Activated T-cell treated with anti-CD3 and anti-CD28 coated beads, Interleukin-2, amount 50 U/mL, for 72 hours (primary cell): ENCODE measurements at places on chromosomes 3 and 15. TPM values are rescaled to one million over a fixed set of nuclear protein-coding genes. Genes with fewer than 3 reads are reported as not detected.

GRCh38 chr3:44076221-44076829, 165.4 kb upstream of the TOPAZ1 start:
- H3K4me3 ChIP-seq, result no peak overlapping the region
- H3K4me1 ChIP-seq, result no peaks in the 10 kb centered on the region
- peaks cover 18% of the 10 kb centered on the region for H3K27me3 ChIP-seq

GRCh38 chr15:78374436-78375393, 34.6 kb downstream of the CRABP1 start:
- no peak for DNase-seq
- H3K27me3 ChIP-seq, result peaks cover 27% of the 10 kb centered on the region
- no peaks in the 10 kb centered on the region for H3K36me3 ChIP-seq

- no peaks in the 10 kb centered on the region for H3K4me1 ChIP-seq
- DNase-seq, result no peak
- H3K27ac ChIP-seq, result no peak overlapping the region
These were observed 27.2 kb upstream of the ADAMTS7 start for GRCh38 chr15:78838489-78838888.

- H3K36me3 ChIP-seq, result no peaks in the 10 kb centered on the region
- H3K27ac ChIP-seq, result no peak overlapping the region
- H3K4me1 ChIP-seq, result peaks cover 6% of the 10 kb centered on the region
These were observed 30.4 kb upstream of the ATP1B3 start for GRCh38 chr3:141846050-141846433.

- no peak for DNase-seq
- no peaks in the 10 kb centered on the region for H3K27me3 ChIP-seq
- H3K36me3 ChIP-seq, result no peaks in the 10 kb centered on the region
- H3K27ac ChIP-seq, result no peak overlapping the region
These were observed 145.5 kb upstream of the TPM1 start for GRCh38 chr15:62896969-62897486.

GRCh38 chr15:68817304-68818065, 3.2 kb downstream of the ANP32A start:
- peak; percentile 76 for DNase-seq
- peaks cover 50% of the 10 kb centered on the region for H3K4me1 ChIP-seq
- H3K27ac ChIP-seq, result peak overlapping the region; percentile 92
- peak overlapping the region; percentile 95 for H3K4me3 ChIP-seq

DNA sequence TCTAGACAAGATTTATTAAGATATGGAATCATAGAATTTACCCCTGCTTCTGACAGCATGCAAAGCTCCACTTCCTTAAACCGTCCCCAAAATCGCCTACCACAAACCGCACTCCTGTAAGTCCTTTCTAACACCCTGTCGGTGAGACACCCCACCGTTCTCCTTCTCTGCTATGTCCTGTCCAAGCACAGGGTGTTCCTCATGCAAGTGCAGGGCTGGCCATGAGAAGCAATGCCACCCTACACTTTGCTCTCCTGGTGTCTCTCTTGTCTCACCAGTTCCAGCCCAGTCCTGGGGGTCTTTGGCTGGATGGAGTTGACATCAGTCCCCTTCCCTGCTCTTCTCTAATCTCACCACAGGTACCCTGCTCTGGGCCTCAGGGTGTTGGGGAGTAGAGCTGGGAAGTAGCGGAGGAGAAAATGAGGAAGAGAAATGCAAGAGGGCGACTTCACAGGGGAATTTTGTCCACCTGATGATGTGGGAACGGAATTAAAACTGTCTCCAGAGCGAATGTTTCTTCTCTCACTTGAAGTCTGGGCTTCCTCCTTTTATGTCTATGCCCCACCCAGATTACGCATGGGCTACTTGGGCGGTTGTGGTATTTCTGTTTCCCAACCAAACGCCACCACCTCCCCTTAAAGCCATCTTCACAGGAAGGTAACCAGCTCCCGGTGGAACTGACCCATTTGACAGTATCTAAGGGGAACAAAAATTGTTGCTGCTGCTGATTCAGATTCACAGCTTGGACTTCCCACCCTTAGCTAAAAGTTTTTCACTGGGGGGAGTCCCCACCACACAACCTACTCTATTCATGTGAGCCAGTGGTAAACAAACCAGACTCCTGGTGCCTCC, 49.9 kb downstream of the CASR start:
- no peaks in the 10 kb centered on the region for H3K36me3 ChIP-seq
- peak; percentile 26 for DNase-seq
- H3K27me3 ChIP-seq, result peaks cover 40% of the 10 kb centered on the region
- H3K4me1 ChIP-seq, result peaks cover 37% of the 10 kb centered on the region
- H3K4me3 ChIP-seq, result peak overlapping the region; percentile 45

DNA sequence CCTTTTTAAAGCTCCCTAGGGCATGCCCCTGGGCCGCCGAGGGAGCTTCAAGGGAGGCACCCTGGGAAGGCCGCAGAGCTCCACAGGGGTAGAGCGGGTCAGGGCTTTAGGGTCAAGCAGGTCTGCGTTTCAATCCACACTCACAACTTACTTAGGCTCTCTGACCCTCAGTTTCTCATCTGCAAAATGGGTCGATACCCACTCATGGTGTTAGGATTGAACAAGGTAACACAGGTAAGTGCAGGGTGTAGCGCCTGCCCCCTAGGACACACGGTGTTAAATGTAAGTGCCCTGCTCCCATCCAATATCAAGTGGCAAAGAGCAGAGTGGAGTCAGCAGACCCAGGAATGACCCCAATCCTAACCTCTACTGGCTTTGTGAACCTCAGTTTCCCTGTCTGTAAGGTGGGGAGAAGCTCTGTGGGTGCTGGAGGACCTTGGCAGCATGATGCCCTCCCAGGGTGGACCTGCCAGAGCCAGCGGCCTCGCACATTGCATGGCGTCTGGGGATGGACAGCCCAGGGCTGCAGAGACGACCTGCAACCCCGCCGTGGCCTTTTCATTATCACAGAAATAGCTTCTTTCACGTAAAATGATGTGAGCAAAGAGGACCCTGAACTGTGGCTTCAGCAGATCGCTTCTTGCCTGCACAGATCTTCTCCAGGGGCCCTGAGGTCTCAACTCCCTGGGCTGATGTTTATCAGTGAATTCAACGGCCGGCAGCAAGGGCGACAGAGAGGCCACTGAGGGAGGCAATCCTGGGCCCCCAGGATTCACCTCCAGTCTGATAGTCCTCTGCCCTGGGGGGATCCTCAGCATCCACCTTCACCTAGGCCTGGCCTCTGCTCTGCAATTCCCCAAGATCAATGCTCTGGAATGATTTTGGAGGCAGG, 138.5 kb downstream of the CHSY1 start:
- H3K4me3 ChIP-seq, result no peak overlapping the region
- no peak overlapping the region for H3K27ac ChIP-seq
- H3K36me3 ChIP-seq, result no peaks in the 10 kb centered on the region
- no peaks in the 10 kb centered on the region for H3K27me3 ChIP-seq
- no peak for DNase-seq

- no peaks in the 10 kb centered on the region for H3K36me3 ChIP-seq
- no peak overlapping the region for H3K4me3 ChIP-seq
- H3K27me3 ChIP-seq, result no peaks in the 10 kb centered on the region
These were observed 402.6 kb upstream of the GBE1 start for GRCh38 chr3:82163907-82164520.

GRCh38 chr15:75186044-75186443, 15.6 kb upstream of the C15orf39 start:
- no peak overlapping the region for H3K4me3 ChIP-seq
- H3K27ac ChIP-seq, result no peak overlapping the region
- DNase-seq, result no peak

DNA sequence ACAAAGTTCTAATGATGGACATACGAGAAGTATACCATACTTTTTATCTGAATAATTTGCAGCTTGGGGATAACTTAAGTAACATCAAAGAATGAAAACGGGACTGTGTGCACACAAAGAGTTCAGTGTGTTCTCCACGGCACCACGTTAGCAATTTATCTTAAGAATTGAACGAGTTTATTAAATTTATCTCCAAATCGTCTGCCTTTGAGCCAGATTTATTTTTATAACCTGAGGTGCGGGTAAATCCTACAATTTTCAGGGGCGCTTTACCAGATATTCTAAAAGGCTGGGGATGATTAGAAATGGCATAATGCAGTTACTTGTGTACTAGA, 3.5 kb downstream of the CHD2 start:
- H3K27ac ChIP-seq, result peak overlapping the region; percentile 97
- peak overlapping the region; percentile 99 for H3K4me3 ChIP-seq
- H3K27me3 ChIP-seq, result no peaks in the 10 kb centered on the region
- H3K4me1 ChIP-seq, result peaks cover 57% of the 10 kb centered on the region
- H3K36me3 ChIP-seq, result peaks cover 26% of the 10 kb centered on the region
- no peak for DNase-seq

- peaks cover 3% of the 10 kb centered on the region for H3K36me3 ChIP-seq
- H3K27ac ChIP-seq, result peak overlapping the region; percentile 73
- H3K27me3 ChIP-seq, result no peaks in the 10 kb centered on the region
- H3K4me1 ChIP-seq, result peaks cover 23% of the 10 kb centered on the region
These were observed 15.7 kb downstream of the RBM6 start for GRCh38 chr3:49955636-49956035.

DNA sequence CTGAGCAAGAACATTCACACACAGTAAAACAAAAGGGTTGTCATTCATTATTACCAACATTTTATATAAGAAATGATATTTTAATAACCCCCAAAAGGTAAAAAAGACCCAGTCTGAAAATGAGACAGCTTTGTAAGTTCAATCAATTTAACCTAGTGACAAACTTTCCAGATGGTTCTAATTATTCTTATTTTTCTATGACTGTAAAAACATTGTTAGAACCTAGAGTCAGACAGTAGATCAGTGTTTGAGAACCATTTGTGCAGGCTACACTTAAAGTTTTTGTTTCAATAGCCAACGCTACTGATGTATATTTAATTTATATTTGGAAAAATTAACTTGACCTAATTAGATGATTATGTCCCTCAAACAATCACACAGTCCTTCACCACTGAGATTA, 708.4 kb upstream of the CBLB start:
- H3K27me3 ChIP-seq, result peaks cover 6% of the 10 kb centered on the region
- H3K4me1 ChIP-seq, result no peaks in the 10 kb centered on the region

DNA sequence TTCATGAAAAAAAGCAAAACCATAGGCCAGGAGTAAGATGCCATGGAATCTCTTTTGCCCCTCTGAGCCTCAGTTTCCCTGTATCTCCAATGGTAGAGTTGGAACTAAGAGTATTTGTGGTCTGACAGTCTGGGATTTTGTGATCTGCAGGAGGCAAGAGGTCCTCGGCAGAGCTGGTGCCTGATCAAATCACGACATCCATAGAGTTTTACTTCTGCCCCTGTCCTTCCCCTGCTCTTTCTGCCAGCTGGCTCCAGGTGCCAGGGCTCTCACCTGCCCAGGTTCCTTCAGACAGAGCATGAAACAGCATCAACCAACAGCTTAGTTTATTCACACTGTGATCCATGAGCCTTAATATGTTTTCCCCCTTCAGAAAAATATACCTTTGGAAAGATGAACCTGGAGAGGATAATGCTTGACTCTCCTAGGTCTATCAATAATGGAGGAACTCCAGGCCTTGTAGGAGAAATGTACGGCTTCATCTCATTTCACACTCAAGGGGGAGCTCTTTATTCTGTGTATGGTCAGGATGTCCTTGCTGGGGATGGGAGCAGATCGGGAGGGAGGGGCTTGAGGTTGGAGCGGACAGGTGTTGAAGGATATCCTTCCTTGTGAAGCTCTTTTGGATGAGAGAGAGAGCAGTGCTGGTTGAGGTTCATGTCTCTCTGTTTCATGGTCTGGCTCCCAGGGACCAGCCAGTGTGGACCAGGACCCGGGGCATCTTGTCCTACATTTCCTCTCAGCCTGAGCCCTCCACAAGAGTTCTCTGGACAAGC, 309.9 kb downstream of the RPLP1 start:
- peaks cover 9% of the 10 kb centered on the region for H3K27me3 ChIP-seq
- H3K4me3 ChIP-seq, result no peak overlapping the region
- H3K36me3 ChIP-seq, result peaks cover 12% of the 10 kb centered on the region
- DNase-seq, result no peak
- no peak overlapping the region for H3K27ac ChIP-seq
- H3K4me1 ChIP-seq, result peaks cover 64% of the 10 kb centered on the region

- peak; percentile 89 for DNase-seq
- peak within 1 kb of the TSS; percentile 86 for H3K4me3 ChIP-seq
These were observed at the start of gene DLEC1 for GRCh38 chr3:38039101-38039898. Gene DLEC1 (plus strand): TSS chr3:38039208. CDS start chr3:38039226, 18 bp downstream.

- no peaks in the 10 kb centered on the region for H3K36me3 ChIP-seq
- no peak for DNase-seq
- no peak overlapping the region for H3K27ac ChIP-seq
- no peak overlapping the region for H3K4me3 ChIP-seq
- no peaks in the 10 kb centered on the region for H3K27me3 ChIP-seq
These were observed 702.9 kb upstream of the NAALADL2 start for GRCh38 chr3:174156200-174156599.

The TRAT1 gene
- total RNA-seq, result 24.1 TPM

The GPR176 gene
- total RNA-seq, result 0.72 TPM

The EIF4E3 gene
- 70.1 TPM for total RNA-seq

The GPR171 gene
- total RNA-seq, result 101 TPM

The TMEM158 gene
- total RNA-seq, result not detected

The GOLGA6L1 gene
- total RNA-seq, result not detected

The PRSS50 gene
- 0.09 TPM for total RNA-seq

The IL5RA gene
- 1.5 TPM for total RNA-seq
